Upper lobe of left lung (tissue), 6 donors: ENCODE measurements at places on chromosomes 1 and 21. TPM values are rescaled to one million over a fixed set of nuclear protein-coding genes. Genes with fewer than 3 reads are reported as not detected.

GRCh38 chr1:226798427-226799411 is 59.6 kb upstream of the ITPKB start:
- H3K4me3 ChIP-seq, result no peak overlapping the region
- H3K27me3 ChIP-seq, result no peaks in the 10 kb centered on the region
- DNase-seq, result no peak

DMAP1 gene
- 41.1 TPM for total RNA-seq

GRCh38 chr1:184034761-184035379 is 2.7 kb downstream of the COLGALT2 start:
- no peak overlapping the region for H3K4me3 ChIP-seq
- no peak overlapping the region for H3K27ac ChIP-seq
- H3K27me3 ChIP-seq, result peaks cover 7% of the 10 kb centered on the region
- DNase-seq, result no peak
- H3K4me1 ChIP-seq, result peaks cover 16% of the 10 kb centered on the region

S100A7A gene
- not detected for total RNA-seq

GRCh38 chr1:194517567-194517966 is 1331.2 kb upstream of the B3GALT2 start:
- no peak overlapping the region for H3K27ac ChIP-seq
- no peaks in the 10 kb centered on the region for H3K4me1 ChIP-seq
- no peaks in the 10 kb centered on the region for H3K27me3 ChIP-seq
- no peak for DNase-seq
- no peak overlapping the region for H3K4me3 ChIP-seq

C21orf58 gene
- total RNA-seq, result 6.9 TPM

DNA sequence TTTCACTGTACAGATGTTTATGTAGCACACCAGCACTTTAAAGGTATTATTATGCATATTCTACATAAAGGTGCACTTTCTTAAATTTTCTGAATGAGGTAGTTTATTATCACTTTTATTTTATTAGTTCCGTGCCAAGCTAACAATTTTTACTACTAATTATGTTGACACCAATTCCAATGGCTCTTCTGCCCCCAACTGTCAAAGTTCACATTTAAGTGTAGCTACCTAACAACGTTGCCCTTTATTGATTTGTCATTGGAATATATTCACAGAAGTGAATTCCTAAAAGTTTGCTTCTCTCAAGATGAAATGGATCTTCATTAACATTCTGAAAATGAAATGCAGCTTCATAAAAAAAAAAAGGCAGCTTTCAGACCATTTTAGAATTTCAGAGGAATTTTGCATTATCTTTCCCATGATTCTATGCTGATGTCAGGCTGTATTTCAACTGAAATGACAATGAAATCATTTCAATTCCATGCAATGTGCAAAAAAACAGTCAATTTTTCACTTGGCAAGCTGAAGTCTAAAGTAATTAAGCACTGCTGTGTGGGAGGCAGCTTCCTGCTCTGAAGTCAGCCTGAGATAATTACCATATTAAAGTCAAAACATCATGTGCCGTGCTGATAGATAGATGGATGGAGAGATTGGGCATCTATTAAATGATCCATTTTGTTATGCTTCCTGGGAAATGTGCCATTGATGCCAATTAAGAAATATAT is 229.2 kb downstream of the TTLL7 start:
- no peak overlapping the region for H3K27ac ChIP-seq
- no peak overlapping the region for H3K4me3 ChIP-seq
- DNase-seq, result no peak

CA14 gene
- total RNA-seq, result not detected
